AG20443 (cell line): ENCODE measurements at places on chromosomes 4 and X.

- DNase-seq, result no peak
These were observed 21.9 kb upstream of the EMCN start for GRCh38 chr4:100539706-100540105.

- DNase-seq, result no peak
These were observed 18.0 kb downstream of the HPSE start for GRCh38 chr4:83316459-83317165.

DNA sequence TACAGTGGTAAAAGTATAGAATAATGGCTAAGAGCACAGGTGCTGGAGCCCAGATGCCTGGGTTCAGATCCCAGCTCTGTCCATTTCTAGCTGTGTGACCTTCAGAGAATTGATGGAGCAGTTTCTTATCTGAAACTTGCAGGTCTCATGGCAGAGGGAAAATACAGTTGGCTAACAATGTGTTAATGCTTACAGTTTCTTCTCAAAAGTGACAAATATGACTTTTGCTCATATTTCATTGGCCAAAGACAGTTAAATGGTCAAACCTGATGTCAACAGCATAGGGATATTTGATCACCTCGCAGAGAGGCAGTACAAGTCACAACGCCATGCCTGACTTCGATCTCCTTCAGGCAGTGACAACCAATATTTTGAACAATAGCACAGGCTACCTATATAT lies 60.2 kb upstream of the LCORL start:
- DNase-seq, result no peak

DNA sequence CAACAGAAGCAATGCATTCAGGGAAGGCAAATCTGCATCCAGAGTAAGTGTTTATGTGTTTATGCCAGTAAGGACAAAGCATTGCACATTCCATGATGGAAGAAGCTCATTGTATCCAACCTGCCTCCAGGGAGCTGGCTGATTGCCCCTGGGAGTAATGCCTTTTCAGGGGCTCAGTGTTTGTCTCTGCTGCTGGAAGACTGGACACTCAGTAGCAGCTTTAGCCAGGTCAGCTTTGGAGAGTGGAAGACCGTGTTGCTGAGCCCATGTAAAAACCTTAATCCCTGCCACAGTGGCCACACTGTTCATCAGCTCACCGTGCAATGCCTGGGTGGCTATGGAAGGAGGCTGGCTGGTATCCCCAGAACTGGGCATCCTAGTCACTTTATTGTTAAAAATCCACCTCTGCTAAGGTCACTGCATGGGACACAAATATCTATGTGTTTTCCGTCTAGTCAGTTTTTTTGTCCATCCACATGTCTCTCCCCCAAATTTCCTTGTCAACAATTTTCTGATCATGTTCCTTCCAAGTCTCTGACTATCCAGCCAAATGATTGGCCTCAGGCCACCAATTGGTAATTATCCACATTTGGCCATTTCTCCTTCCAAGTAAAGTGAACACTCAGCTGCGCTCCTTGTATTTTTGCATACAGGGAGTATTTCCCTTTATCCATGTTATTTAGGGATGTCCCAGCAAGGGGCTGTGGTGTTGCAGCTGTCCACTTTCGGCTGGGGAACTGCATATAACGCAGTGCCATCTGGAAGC lies 2044.5 kb upstream of the AGA start:
- no peak for DNase-seq

DNA sequence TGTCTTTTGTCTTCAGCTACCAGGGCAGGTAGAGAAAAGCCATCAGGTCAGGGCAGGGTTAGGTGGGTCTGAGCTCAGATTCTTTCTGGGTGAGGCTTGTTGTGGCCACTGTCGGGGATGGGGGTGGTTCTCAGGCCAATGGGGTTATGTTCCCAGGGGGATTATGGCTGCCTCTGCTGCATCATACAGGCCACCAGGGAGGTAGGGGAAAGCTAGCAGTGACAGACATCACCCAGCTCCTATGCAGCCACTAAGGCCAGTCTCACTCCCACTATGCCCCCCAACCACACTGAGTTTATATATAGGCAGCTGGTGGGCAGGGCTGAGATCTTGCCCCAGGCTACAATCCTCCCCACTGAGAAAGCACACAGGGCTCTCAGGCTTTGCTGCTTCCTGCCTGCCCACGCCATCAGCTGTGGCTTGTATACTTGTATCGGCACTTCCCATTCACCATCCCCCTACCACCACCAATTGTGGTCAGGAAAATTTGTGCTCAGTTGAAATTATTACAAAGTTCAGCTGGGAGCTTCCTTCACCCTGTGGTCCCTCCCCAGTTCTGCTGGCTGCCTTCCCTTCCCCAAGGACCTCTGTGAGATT lies 72.6 kb upstream of the PTPN13 start:
- no peak for DNase-seq

- DNase-seq, result no peak
These were observed 1889.4 kb downstream of the C4orf33 start for GRCh38 chr4:130985371-130985770.

DNA sequence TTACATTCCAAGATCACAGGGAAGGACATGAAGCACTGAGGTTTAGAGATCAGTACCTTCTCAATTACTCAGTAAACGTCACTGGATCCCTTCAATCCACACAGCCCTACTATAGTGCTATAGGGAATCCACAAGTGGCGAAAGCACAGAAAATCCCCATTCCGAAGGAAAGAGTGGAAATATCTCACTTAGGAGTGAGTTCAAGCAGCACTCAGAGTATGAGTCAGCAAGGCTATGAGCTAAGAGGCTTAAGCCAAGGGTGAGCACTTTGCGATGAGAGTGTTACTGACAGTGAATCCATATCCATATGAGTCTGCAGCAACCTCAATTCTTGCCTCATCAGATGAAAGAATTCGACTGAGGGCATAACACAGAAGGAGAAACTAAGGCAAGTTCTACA lies 165.1 kb downstream of the VSIG4 start:
- DNase-seq, result no peak

DNA sequence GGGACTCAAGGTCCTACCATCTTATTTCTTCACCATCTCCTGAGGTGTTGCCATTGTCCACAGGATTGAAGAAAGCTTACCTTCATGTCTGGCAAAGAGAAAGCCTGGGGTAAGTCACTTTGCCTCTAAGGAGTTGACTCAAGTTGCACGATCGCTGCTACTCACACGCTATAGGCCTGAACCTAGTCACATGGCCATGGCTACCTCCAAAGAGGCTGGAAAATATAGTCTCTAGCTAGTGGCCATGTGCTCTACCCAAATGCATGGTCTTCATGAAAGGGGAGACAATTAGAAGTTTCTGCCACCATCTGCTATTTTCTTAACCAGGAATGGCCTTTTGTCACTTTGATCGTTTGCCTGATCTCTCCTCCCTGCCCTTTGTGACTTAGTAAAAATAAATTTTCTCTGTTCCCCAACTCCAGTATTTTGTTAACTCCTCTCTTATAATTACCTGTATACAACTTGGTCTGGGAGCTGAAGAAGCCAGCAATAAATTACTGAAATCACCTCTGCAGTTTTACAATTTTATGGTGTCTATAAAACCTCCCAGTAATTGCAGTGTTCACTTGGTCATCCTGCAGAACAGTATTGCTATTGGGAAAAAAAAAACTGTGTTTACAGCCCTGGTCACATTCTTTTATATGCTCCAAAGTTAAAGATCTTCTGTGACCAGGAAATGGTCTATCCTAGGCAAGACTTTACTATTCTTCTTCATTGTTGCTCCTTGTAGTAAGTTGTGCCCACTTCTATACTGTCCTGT lies 126.7 kb upstream of the TSPAN5 start:
- DNase-seq, result no peak

GRCh38 chrX:72126048-72126415 lies 5.7 kb downstream of the RTL5 start:
- DNase-seq, result no peak

DNA sequence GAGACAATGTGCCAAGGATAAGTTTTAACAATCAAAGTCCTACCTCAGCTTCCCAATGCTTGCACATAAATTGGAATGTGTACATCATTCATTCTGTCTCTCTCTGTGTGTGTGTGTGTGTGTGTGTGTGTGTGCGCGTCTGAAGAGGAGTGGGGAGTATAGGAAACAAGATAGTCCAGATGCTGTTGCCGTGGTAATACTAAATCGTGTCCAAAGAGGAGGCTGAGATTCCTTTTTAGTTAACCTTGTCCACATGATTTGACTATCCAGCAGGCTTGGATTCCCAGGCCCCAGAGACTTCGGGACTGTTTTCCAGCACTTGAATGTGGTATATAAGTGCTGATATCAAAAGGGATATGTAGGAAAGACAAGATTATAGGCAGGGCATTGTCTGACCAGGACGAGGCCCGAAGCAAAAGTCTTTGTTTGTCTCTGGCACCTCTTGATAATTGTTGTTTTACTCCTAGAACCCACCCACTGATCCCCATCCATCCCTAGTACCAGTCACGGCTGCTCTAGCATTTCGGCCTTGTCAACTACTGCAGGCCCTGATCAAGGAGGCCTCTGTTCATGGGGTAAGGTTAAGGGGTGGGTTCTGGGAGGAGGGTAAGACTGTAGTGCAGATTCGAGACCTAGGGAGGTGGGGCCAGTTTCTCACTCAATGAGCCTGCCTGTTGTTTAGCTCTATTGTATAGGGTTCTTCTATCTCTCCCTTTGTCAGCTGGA lies 3.9 kb downstream of the PLP1 start:
- DNase-seq, result no peak

DNA sequence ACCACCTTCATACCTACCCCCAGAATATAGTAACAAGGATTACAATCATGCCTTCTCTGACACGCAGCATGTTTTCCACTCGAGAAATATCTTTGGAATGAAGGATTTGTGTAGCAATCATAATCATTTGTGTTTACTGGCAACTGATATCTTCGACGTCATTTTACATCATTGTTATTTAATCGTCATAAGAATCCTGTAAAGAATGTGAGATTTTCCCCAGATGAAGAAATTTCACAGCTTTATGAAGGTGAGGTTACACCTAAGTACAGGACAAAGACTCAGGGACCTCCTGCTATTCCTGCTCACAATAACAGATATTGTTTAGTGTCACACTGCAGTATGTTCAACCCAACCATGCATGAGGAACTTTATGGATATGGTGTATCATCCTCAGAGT lies 198.2 kb upstream of the LDB2 start:
- DNase-seq, result no peak

GRCh38 chrX:46957297-46957696 lies 45.1 kb downstream of the JADE3 start:
- DNase-seq, result no peak

DNA sequence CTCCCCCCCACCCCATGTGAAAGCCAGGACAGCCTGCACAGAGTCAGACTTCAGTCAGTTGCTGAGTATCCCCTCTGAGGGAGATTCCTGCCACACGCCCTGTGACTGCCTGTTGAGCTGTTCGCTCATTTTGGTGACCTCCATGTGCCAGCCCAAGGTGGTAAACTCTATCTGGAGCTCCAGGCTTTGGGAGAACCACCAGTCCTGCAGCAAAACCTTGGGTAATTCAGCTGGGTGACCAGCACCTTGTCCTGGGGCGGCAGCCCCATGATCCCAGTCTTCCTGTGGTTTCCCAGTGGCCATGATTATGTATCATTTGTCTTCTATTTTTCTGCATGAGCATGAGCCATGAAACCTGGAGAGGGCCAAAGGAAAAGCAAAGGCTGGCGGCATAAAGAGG lies 73.4 kb downstream of the NBDY start:
- peak; percentile 0 for DNase-seq

GRCh38 chr4:55611358-55612059 lies 19.5 kb upstream of the PDCL2 start:
- no peak for DNase-seq

DNA sequence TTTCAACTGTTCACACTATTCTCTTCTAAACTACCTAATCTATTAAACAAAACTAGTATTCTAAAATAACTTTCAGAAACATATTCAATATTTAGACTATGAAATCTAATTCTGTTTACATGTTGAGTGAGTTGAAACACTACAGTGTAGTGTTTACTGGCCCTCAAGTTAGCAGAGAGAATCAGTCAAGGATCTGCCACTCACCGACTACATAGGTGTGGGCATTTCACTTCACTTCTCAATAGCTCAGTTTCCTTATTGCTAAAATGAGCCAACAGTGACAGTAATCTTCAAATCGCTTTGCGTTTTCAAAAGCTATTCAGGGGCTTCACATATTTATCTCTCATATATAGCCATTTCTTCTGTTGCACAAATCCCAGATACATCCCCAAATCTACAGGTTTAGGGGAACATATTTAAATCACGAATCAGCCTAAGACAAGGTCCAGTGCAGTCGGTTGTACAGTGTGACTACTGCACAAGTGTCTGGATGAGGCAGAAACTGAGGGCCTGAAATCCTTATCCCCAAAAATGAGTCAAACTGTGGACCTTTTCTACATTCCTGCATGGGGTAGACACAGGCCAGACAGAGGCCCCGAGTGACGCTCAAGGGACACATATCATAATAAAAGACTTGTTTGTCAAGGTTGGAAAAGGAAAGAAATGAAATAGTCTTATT lies 129.8 kb downstream of the PPP3CA start:
- peak; percentile 47 for DNase-seq

- DNase-seq, result no peak
These were observed 15.2 kb upstream of the IQCM start for GRCh38 chr4:149830823-149831222.

- DNase-seq, result no peak
These were observed 833.2 kb downstream of the CCSER1 start for GRCh38 chr4:90960433-90960832.

DNA sequence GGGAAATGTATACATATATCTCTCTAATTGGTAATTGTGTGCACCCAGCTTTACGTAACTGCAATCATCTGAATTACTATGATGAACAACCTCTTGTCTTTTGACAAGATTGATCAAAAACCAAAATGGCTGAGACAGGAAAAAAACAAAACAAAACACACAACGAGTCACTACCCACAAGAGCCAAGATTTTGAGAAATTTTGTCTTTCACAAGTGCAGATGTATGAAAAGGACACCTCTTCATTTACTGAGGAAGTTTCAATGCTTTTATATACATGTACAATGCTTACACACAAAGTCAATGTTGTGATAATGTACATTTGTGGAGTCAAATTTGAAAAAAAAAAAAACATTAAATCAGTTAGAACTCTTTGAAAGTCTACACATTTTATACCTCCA lies 224.6 kb downstream of the SCFD2 start:
- no peak for DNase-seq

- no peak for DNase-seq
These were observed 76.5 kb downstream of the DDIT4L start for GRCh38 chr4:100113732-100114131.

- no peak for DNase-seq
These were observed 132.4 kb downstream of the MAGEC1 start for GRCh38 chrX:142036116-142036515.

- DNase-seq, result no peak
These were observed 110.6 kb upstream of the C1QTNF7 start for GRCh38 chr4:15317246-15317645.
